Stimulated activated CD4-positive, alpha-beta T cell treated with anti-CD3 and anti-CD28 coated beads, TNF-alpha, amount 100 ng/mL, for 24 hours (primary cell): ENCODE measurements at places on chromosomes 4 and X.
A peak's percentile ranks its signal among the peaks of the same experiment; 100 is the strongest.

DNA sequence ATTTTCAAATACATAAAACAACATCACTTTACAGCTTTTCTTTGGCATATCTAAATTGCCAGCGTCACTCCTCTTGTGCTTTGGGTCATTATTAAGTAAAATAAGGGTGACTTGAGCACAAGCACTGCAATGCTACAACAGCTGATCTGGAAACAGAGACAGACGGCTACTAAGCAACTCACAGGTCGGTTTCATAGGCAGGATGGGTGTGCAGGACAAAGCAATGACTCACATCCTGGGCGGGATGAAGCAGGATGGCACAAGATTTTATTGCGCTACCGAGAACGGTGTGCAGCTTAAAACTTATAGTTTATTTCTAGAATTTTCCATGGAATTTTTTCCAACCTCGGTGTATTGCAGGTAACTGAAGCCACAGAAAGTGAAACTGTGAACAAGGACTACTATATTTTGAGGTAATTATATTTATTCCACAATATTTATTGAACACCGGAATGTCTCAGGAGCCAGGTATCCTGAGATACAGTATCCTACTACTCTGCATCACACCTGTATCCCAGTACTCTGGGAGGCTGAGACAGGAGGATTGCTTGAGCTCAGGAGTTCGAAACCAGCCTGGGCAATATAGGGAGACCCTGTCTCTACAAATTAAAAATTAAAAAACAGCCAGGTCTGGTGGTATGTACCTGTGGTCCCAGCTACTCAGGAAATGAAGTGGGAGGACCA lies 215.5 kb downstream of the APBB2 start:
- DNase-seq: no peak

GRCh38 chr4:154982187-154983047 lies 201.3 kb downstream of the RBM46 start:
- DNase-seq: no peak

DNA sequence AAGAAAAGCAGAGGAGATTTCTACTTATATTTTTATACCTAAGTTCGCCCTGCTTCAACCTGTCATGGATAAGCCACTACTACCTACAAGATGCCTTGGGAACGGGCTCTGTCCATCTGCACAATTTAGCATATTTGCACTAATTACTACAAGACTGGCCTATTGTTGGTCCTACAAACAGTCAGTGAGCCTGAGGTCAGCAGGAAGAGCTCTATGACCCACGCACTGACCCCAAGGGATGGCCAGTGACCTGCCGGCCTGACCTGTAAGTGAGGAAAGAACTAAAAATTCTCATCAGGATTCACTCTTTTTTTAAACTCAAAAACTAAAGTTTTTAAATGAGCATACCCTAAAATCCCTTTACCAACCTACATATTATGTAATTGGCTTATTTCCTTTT lies 142.0 kb downstream of the COL25A1 start:
- no peak for DNase-seq

GRCh38 chr4:20678400-20678799 lies 21.9 kb upstream of the PACRGL start:
- no peak for DNase-seq

GRCh38 chr4:853416-853781 lies 27.5 kb upstream of the CPLX1 start:
- no peak for DNase-seq

DNA sequence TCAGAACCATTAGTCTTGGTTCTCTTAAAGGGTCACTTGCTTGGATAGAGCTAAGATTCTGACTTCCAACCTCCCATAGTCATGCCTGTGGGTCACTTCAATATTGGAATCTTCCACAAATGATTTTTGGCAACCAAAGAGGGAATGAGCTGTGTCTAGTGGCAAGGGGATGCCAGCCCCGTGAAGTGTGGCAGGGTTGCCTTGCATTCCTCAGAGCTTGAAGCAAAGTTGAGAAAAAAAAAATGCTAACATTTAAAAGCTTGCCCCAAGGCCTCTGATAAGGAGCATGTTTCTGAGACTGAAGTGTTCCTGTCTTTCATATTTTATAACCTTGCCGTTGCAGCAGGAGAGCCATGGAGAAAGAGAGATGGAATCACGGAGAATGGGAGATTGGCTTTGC lies 120.2 kb downstream of the PAPSS1 start:
- no peak for DNase-seq

DNA sequence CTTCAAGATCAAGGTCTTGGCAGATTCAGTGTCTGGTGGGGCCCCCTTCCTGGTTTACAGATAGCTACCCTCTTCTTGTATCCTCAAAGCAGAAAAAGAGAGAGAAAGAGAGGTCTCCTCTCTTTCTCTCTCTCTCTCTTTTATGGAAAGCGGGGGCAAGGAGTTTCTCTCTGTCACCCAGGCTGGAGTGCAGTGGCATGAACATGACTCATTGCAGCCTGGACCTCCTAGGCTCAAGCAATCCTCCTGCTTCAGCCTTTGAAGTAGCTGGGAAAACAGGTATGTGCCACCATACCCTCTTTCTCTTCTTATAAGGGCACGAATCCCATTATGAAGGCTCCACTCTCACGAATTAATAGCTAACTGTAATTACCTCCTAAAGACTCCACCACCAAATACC lies 20.2 kb downstream of the RAB9B start:
- no peak for DNase-seq

DNA sequence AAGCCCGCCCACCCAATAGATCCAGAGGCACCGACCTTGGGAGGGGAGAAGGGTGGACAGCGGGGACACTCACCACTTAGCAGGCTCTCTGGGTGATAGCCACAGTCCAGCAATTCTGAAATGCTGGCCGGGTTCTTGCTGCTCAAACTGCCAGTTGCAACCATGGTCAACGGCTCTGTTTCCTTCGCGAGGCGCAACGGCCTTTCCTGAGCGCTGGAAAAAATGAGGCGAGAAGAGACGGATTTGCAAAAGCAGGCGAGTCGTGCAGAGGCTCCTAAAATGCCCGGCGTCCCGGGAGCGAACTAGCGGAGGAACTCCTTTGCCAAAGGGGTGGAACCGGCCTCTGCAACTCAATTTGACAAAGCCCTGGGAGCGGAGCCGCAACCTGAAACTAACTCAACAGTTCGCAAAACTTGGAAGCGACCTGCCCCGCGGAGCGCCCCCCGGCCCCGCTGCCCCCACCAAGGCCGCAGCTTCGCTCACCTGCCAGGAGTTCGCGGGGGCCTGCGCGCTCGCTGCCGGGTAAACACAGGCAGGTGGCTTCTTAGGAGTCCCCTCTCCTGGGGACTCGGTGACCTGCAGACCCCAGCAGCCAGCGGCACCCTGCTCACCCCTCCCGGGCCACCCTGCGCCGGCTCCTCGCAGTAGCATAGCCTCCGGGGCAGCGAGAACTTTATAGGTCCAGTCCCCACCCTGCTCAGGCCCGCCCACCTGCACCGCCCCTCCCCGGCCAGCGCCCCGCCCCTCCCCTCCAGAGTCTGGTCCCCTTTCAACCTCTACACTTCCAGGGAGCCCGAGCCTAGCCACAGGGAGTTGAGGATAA lies at the start of gene DDIT4L:
Gene DDIT4L, minus strand, starts transcription at position 649 of the 823 bp plus-strand sequence. Its CDS starts 485 bp downstream, at position 164.
- DNase-seq: peak; percentile 6

- peak; percentile 39 for DNase-seq
These were observed 27.3 kb upstream of the JADE1 start for GRCh38 chr4:128782076-128782715.

DNA sequence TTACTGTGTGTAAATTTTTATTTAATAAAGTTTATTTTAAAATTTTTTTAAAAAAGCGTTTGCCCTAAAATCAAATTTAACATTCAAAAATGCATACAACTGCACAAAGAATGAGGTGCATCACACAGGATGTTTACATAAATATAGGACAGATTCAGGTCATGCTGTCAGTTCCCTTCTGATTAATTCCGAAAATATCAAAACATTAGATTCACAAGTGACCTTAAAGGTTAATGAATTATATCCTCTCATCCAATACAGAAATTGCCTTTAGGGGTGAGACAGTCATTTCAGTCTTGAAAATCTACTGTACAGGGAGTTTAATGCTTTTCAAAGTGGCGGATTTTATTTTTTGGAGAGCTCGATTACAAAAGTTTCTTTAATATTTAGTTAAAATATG lies 208.7 kb upstream of the FTHL17 start:
- no peak for DNase-seq

DNA sequence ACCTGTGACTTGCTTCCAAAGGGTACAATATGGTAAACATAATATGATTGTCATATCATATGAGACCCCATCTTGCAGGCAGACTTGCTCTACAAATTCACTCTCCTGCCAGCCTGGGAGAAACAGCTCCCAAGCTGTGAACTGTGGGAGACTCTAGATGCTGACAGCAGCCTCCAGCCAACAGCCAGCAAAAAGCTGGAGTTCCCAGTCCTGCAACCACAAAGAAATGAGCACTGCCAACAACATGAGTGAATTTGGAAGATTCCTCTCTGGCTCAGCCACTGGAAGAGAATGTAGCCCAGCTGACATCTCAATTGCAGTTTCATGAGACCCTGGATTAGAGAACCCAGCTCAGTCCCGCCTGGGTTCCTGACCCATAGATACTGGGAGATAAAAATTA lies 145.4 kb downstream of the QDPR start:
- DNase-seq: no peak

GRCh38 chrX:118418811-118419251 lies 72.9 kb downstream of the WDR44 start:
- DNase-seq: no peak

DNA sequence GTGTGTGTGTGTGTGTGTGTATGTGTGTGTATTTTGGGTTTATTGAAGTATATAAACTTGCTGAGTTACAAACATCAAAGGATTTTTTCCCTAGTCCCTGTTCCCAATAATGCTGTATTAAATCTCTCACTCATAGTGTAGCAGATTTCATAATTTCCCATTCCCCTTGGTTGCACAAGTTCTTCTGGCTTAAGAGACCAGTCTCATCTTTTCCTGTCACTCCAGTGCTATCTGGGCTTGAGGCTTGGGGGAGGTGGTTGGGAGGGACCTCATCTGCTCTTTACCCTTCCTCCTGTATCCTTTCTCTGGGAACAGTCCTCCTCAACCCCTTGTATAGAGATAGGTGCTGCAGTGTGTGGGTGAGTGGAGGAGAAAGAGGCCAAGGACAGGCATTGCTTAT lies 285.4 kb upstream of the BOD1L1 start:
- DNase-seq: no peak

DNA sequence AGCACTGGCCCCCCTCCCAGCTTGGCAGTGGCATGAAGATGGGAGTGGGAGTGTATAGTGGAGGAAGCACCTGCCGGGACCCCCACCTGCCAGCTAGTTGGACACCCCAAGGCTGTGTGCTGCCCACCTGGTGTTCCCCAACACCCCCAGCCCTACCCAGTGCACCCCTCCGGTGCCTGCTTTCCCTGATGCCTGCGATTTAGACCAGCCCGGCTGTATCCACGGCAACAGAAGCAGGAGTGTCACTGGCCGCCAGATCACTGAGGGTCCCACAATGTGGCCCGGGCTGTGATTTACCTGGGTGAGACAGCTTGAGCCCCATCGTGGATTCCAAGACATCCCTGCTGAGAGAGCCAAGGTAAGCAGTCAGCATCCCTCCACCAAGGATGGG lies 533 bp downstream of the GPR173 start:
- no peak for DNase-seq
